Purkinje cell (primary cell): ENCODE measurements at places on chromosomes 7 and 10. TPM values are rescaled to one million over a fixed set of nuclear protein-coding genes. Genes with fewer than 3 reads are reported as not detected.

ELFN1 gene
- polyA plus RNA-seq = 0.23 TPM in 1 of 2 replicates, not detected in the other

MRLN gene
- 5.6 and 25.2 TPM in 2 replicates for polyA plus RNA-seq

BMPER gene
- polyA plus RNA-seq = 2.8 and 10.9 TPM in 2 replicates

FGFBP3 gene
- 0.77 TPM in 1 of 2 replicates, not detected in the other for polyA plus RNA-seq

AMZ1 gene
- 0.36 TPM in 1 of 2 replicates, not detected in the other for polyA plus RNA-seq

ATP6V0A4 gene
- polyA plus RNA-seq = not detected in 2 replicates
